ENCODE measurements at places on chromosomes 4 and X.

DNA sequence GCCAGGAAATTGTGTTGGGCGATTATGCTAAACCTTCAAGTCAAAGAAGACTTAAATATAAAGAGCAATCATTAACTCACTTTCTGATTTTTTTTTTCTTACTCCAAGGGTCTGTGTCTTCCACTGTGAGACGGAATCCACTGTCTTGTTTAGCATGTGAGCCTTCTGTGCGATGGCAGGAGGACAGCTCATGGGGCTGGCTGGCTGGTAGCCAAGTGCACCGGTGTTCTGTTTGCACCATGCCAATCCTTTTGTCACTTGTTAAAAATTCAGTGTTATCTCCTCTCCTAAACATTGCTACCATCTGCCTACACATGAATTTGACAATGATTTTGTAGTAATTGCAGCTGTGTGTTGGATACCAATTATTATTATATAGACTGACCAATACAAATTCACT is 1056.3 kb upstream of the IGFBP7 start:
- no peak for DNase-seq

- DNase-seq: no peak
These were observed 19.2 kb upstream of the MAB21L2 start for GRCh38 chr4:150562751-150563150.

- no peak for DNase-seq
These were observed 21.9 kb downstream of the MSN start for GRCh38 chrX:65689377-65689776.

- no peak for DNase-seq
These were observed 67.2 kb upstream of the IL15 start for GRCh38 chr4:141569141-141569540.

- DNase-seq: no peak
These were observed 163.6 kb upstream of the ANK2 start for GRCh38 chr4:112885897-112886296.

DNA sequence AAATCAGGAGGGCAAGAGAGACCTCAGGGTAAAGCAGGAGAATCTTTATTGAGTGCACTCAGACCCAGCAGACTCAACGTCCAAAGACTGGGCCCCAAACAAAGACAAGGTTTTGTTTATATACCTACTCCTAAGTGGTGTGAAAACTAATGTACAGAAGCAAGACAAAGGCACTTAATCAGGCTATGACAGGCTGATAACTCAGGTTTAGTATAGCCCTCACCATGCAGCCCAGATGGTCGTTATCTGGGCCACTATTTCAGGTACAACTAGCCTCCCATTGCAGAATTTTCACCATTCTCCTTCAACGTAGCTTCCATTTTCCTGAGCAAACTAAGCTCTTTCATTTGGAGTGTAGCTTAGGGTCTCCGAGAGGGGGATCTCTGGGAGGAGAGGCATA is 36.9 kb downstream of the SULT1E1 start:
- no peak for DNase-seq
